ENCODE measurements at places on chromosomes 16 and 17.

GRCh38 chr17:61393550-61393903, 6.1 kb upstream of the TBX2 start:
- DNase-seq, result no peak

DNA sequence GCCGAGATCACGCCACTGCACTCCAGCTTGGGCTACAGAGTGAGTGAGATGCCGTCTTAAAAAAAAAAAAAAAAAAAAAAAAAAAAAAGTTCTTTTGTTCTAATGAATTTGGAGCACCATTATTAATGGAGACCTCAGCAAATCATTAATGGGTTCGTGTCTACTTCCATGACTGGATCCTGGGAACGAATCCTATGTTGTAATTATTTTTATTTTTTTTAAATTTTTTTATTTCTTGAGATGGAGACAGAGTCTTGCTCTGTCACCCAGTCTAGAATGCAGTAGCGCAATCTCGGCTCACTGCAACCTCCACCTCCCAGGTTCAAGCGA, 30.7 kb downstream of the SPOP start:
- DNase-seq, result no peak

GRCh38 chr17:28216528-28216927, 102.5 kb upstream of the TMEM97 start:
- no peak for DNase-seq

- no peak for DNase-seq
These were observed 26.5 kb upstream of the STH start for GRCh38 chr17:45972531-45972930.

- DNase-seq, result no peak
These were observed 37.7 kb downstream of the GINS2 start for GRCh38 chr16:85650844-85651628.

GRCh38 chr17:77304746-77305473, 164.1 kb downstream of the SEC14L1 start:
- no peak for DNase-seq

DNA sequence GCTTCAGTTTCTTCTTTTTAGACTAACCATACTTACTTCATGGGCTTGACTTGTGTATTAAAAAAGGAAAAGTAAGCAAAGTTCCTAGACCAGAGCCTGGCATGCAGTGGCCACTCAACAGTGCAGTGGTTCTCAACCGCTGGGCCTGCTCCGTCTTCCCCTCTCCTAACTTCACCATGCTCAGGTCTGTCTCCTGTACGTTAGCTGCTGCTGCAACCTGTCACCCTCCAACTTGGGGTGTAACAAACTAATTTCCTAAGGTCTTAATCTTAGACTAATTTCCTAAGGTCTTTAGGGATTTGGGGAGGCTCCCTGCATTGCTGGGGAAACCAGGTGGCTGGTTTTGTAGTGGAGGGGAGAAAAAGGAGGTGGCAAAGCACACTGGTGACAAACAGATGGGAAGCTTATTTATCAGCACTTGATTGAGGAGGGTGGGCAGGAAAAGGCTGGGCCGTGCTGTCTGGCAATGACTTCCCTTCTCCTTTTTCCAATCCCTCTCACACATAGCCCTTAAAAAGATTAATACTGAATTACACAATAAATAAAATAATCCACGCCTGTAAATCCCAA, 2.2 kb upstream of the ARL4D start:
- DNase-seq, result no peak

DNA sequence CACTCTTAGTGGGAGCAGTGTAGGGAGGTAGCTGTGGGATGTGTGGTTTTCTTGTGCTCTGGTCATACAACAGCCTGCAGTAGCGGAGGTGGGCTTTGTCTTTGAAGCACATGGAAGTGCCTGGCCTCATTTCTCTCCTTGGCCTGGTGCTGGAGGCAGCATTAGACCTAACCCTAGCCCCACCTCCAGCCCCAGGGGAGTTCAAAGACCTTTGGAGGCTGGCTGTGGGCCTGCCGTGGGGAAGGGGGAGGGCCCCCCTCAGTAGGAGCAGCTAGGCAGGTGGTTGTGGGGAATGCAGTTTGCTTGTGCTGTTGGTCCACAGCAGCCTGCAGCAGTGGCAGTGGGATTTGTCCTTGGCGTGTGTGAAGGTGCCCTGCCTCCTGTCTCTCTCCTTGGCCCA, 91.7 kb downstream of the BCAS3 start:
- no peak for DNase-seq

- DNase-seq, result no peak
These were observed 25.7 kb downstream of the CDYL2 start for GRCh38 chr16:80778703-80779102.

GRCh38 chr16:48687421-48688038, 77.5 kb upstream of the N4BP1 start:
- DNase-seq, result peak; percentile 8

DNA sequence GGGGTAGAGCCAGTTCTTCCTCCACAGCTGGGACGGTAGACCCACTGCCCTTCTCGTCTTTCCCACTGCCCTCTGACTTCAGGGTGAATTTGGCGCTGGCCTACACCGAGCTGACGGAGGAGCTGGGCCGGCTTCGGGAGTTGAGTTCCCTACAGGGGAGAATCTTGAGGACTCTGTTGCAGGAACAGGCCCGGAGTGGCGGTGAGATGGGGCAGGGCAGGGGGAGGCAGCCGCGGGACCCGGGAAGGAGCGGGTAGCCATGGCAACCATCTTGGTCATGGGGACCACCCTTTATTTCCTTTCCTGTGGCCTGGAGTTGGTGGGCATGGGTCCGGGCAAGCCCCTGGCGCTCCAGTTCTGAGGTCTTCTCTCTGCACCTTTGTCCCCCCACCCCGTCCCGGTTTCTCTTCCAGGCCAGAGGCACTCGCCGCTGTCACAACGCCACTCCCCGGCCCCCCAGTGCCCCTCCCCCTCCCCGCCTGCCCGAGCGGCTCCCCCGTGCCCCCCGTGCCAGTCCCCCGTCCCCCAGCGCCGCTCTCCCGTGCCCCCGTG, 14.4 kb downstream of the TBKBP1 start:
- DNase-seq, result no peak

DNA sequence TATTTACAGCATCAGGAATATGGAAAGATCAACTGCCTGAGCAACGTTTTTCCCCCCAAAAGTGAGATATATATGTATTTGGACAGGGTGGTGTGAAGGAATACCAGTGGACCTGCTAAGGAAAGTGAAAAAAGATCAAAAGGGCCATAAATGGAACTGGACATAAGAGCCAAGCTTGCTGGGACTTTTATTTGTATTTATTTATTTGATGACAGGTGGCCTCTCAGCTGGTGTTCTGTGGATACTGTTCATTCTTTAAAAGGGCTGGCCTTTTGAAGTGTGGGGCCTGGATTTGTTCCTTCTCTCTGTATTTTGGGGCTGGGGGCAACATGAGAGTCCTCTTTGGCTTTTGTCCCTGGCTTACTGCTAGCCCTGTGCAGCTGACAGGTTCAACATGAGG, 306.6 kb upstream of the N4BP1 start:
- DNase-seq, result no peak

DNA sequence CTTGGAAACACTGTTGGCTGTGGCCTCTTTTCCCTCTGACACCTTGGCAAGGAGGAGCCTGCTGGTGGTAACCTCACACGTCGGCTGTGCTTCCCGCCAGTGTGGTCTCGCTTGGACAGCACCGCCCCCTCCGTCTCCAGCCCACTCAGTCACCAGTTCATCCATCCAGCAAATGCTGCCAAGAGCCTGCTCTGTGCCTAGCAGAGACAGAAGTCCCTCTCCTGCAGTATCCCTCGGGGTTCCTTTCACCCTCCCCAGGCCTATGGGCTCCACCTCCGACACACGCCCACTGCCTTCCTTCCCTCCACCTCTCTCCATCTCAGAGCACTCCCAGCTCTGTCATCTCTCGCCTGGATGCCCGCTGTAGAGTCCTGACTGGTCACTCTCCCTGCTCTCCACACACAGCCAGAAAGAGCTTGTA, 12.3 kb downstream of the CACNG4 start:
- no peak for DNase-seq

DNA sequence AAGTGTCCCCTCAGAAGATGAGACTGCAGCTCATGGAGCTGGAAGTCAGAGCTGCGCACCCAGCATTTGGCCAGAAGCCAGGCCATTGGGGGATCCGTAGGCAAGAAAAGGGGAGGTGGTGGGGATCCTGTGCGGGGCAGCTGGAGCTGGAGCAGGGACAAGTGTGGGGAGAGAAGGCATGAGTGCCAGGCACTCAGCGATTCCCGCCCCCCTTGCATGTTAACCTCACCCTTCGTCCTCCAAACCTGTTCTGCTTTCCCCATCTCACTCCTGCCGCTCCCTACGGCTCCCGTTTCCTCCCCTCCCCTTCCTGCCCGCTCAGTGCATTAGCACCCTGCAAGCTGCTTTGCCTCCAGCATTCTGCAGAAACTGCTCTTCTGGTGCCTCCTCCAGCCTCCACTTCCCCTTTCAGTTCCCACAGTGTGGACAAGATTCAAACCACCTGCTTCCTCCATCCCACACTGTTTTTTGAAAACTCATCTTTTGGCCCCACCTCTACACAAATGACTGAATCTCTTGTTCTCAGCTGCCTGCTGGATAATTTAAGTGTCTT, 5.6 kb downstream of the ALOX15 start:
- no peak for DNase-seq

GRCh38 chr16:79097166-79097565, 503.4 kb downstream of the MAF start:
- no peak for DNase-seq

DNA sequence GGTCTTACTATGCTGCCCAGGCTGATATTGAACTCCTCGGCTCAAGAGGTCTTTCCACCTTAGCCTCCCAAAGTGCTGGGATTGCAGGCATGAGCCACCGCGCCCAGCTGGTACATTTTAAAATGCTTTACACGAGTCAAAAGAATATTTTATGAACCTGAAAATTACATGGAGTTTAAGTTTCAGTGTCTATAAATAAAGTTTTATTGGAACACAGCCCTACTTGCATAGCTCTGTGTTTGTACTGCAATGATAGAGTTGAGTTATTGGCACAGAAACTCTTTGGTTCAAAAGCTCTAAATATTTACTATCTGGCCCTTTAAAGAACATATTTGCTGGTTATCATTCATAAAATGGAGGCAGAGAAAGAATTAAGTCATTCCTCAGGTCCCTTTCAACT, 24.3 kb downstream of the MAP2K6 start:
- no peak for DNase-seq

DNA sequence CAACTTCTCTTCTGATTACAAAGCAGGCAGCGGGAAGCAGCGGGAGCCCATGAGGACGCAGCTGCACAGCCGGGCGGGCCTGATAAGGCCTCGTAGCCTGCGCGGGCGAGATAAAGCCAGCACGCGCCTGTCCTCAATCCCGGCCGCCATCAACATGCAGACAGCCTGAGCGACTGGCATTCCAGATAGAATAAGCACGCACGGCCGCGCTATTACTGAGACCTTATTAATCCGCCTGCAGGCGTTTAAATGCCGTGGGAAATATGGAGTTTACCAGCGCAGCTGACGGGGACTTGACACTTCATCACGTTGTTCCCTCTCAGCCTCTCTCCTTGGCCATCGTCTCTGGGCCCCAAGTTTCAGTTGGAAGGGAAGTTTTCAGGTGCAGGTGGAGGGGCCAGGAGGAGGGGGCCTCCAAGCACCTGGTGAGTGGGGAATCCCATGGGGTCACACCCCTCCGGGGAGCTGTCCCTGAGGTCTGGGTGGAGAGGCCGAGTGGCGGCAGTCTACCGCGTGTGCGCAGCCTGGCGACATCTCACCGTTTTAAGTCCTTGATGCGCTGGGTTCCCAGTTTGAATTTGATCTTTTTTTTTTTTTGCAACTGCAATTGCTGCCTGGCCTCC, 27.3 kb upstream of the CBFA2T3 start:
- DNase-seq, result no peak

DNA sequence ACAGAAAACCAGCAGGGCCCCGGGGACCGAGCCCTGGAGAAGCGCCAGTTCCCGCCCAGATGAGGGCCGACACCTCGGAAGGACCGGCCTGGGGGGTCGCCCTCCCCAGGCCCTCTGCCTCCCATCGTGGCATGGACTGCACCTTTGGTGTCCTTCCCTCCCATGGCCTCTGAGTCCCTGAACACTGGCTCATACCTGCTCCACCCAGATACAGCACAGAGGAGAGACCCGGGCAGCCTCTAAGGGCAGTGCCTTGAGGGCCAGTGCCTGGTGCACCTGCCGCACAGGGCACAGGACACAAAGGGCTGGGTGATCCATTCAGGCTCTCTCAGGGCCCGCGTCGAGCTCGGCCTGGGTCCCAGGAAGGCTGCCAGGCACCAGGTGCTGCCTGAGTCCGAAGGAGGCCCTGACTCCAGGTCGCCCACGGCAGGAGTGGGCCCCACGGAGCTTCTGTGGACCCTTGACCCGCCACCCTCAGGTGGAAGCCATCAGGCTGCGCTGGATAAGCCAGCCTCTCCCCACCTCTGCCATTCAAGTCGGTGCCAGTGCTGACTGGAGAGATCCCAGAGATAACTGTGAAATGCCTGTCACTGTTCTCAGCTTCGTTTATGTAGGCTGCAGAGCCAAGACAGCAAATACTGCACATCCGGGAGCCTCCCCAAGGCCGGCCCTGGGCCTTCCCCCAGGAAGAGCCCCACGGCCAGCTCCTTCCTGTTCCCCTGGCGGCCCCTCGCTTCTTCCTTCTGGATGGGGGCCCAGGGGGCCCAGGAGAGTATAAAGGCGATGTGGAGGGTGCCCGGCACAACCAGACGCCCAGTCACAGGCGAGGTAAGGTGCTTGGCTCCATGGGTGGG, at the start of gene ZG16B:
TSS of gene ZG16B (plus strand) at position 803 of the 854 bp plus-strand sequence. CDS start 139 bp downstream, outside the sequence.
- no peak for DNase-seq

DNA sequence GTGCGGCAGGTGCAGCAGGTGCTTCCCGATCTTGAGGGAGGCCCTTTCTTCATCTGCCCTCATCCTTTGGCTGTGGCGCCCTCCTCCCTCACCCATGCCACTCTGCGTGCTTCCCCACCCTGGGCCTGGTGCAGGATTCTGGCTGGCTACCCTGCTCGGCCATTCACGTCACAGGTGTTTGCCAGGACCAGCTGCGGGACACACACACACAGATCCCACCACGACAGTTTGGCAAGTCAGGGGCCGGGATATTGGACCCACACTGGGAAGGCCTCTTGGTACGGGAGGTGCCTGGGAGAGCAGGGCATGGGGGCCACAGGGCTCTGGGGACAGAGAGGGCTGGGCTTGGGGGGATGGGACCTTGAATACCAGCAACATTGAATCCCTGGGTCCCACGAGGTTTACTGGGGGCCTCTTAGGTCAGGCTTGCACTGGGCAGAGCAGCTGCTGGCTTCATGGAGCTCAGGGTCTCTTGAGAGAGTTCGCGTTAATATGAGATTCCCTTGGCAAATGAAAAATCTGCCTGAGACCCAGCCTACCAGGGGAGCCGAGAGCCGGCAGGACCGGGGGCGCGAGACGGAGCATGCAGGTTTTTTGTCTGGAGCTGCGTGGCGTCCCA, 15.1 kb downstream of the ADCY7 start:
- DNase-seq, result no peak

- no peak for DNase-seq
These were observed 39.6 kb upstream of the PSMD7 start for GRCh38 chr16:74257061-74257460.

- peak; percentile 10 for DNase-seq
These were observed 16.6 kb upstream of the DLX4 start for GRCh38 chr17:49952209-49952911.
